GM19239 (cell line): ENCODE measurements at places on chromosomes 7 and 10.

DNA sequence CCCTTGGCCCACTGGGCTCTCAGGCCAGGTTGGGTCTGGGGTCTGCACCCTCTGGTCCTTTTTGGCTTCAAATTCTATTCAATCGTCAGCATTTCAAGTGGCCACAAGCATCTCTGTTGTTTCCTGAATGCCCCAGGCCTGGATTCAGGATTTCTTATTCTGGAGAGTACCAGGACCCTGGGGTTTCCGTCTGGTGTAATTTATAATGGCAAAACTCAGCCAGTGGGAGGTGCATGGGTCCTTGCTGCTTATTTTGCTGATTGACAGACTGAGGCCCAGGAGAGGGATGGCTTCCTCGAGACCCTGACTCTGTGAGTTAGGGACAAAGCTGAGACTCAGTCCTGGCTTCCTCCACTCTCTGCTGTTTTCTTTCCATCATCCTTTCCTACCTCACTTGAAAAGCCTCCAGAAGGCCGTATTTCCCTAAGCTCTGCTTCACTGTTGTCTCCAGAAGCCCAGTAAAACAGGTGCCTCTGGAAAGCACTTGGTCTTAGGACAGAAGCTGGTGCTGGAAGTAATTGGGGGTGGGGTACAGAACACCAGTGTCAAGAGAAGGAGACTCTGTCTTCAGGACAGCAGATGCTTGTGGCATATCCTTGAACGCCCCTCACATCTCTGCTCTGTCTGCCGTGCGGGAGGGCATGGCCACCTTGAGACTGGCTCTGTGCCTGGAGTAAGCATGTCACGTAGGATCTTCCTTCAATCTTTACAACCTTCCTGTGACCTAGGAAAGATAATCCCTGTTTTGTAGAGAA is 39.4 kb upstream of the SH2D4B start:
- DNase-seq = no peak

GRCh38 chr10:65194555-65194954 is 1673.4 kb downstream of the REEP3 start:
- DNase-seq = no peak

GRCh38 chr10:113644185-113645120 is 19.4 kb downstream of the NRAP start:
- no peak for DNase-seq

GRCh38 chr7:129959471-129960203 is 6.9 kb upstream of the UBE2H start:
- no peak for DNase-seq

DNA sequence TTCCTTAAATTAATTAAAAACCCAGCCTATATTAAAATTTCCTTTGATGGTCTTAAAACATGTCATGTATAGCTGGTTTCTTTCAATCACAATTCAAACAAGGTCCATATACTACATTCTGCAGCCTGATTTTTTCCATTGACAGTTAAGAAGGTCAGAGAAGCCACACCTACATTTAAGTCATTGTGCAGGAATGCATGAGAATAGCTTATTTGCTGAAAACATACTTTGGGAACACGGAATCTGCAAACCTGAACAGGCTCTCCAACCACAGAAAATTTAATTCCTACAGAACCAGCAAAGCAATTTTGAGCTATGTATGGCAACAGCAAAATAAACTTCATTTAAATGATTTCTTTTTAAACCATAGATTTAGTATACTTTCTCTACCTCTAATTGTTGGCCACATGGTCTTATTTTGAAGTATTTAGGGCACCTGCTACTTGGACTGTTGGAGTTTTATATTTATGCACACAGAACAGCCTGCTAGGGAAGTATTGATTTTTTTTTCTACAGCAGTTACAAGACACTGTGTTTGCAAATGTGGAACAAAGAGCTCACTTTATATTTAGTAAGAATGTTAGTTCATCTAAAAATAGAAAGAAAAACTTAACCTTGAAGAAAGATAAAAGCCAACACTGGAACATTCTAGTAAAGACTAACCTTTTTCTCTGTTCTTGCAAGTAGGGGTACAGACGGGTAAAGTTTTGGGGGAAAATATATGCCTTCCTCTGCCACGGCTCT is 240.9 kb upstream of the IMMP2L start:
- DNase-seq = no peak

- DNase-seq = no peak
Measured at GRCh38 chr10:132117636-132118190, 52.0 kb downstream of the JAKMIP3 start.

- no peak for DNase-seq
Measured at GRCh38 chr7:107115762-107116540, 52.9 kb upstream of the HBP1 start.

DNA sequence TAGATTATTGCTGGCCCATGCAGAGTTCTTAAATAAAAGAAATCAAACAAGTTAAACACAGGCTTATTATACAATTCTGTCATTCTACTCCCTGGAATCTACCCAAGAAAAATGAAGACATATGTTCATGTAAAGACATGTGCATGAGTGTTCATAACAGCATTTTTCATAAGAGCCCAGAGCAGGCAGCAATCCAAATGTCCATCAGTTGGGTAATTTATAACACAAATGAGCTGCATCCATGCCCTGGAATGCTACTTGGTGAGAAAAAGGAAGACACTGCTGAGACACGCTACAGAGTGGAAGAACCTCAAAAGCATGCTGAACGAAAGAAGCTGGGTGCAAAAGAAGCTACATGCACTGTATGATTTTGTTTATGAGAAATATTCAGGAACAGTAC is 342.6 kb downstream of the TCERG1L start:
- DNase-seq = no peak

GRCh38 chr7:29946428-29947186 is 43.0 kb downstream of the SCRN1 start:
- no peak for DNase-seq

- no peak for DNase-seq
Measured at GRCh38 chr10:82924711-82925110, 1049.7 kb downstream of the NRG3 start.

- no peak for DNase-seq
Measured at GRCh38 chr10:21034241-21034640, 137.1 kb upstream of the NEBL start.

DNA sequence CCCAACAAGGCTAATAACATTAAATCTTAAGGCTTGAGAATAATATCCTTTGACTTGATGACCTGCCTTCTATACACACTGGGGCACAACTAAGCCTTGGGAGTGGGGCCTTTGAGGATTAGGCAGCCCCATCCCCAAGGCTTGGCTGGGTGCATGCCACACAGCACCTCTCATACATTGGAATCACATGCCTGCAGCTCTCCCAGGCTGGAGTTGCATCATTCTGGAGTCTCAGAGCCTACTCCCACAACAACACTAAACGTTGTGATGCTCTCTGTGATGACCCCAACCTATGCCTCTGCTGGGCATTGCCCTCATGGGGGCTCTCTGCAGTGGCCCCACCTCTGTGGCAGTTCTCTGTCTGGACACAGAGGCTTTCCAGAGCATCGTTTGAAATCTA is 31.9 kb upstream of the SGCE start:
- DNase-seq = no peak

GRCh38 chr10:106436123-106436715 is 728.3 kb downstream of the SORCS1 start:
- DNase-seq = no peak

- DNase-seq = no peak
Measured at GRCh38 chr10:125442856-125443540, 240.0 kb downstream of the TEX36 start.

GRCh38 chr10:33328253-33328652 is 6.2 kb downstream of the NRP1 start:
- no peak for DNase-seq

DNA sequence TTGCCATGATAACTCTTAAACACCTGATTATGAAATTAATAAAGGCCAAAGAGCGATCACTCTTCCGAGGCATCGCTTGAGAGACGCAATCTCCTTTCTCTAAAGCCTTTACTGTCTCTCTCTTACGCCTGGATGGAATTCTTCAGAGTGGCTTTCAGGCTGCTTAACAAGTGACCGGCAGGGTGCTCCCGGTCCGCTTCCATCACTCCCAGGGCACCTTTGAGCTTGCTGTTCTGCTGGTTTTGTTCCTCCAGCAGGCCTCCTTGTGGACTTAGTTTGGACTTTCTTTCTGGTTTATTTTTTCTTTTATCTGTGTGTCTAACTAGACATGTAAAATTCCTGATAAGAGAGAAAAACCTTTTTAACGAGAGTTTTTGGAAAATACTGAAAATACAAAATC is 60.9 kb downstream of the MRPL32 start:
- no peak for DNase-seq

DNA sequence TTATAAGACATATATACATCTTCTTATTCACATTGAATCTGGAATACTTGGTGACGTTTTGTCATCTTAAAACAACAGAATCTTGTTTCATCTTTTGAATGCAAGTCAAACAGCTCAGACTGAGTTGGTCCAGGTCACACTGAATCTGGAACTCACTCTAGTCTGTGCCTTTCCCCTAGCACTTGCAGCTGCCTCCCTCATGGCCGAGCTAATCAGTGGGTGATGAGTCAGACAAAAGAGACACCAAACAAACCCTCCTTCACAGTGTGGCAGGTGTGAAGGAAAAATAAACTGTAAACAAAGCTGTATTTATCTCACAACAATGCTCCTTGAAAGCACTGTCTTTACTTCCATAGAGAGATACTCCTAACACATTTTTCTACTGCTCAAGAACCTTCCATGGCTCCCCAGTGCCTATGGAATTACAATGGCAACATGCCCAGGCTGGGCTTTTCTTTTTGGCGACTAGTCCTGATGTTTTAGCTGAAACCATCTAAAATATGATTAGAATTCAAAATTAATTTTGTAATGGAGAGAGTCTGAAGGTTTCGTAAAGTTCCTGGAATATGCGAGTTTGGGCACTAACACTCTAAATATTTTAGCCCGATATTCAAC is 140.0 kb downstream of the ZNF365 start:
- DNase-seq = no peak

- DNase-seq = no peak
Measured at GRCh38 chr10:24370877-24371276, 161.9 kb downstream of the KIAA1217 start.

GRCh38 chr10:37732685-37733084 is 124.7 kb downstream of the ZNF248 start:
- DNase-seq = no peak

GRCh38 chr7:140168816-140169215 is 8.0 kb downstream of the KDM7A start:
- no peak for DNase-seq

- DNase-seq = no peak
Measured at GRCh38 chr10:97880109-97880508, 30.5 kb downstream of the GOLGA7B start.

- no peak for DNase-seq
Measured at GRCh38 chr10:51139176-51139575, 64.9 kb downstream of the PRKG1 start.

- DNase-seq = no peak
Measured at GRCh38 chr10:58513188-58514110, 777 bp downstream of the BICC1 start.

- DNase-seq = no peak
Measured at GRCh38 chr7:155810770-155811559, 1.3 kb downstream of the SHH start.

- no peak for DNase-seq
Measured at GRCh38 chr7:113774182-113774807, 144.5 kb downstream of the PPP1R3A start.

DNA sequence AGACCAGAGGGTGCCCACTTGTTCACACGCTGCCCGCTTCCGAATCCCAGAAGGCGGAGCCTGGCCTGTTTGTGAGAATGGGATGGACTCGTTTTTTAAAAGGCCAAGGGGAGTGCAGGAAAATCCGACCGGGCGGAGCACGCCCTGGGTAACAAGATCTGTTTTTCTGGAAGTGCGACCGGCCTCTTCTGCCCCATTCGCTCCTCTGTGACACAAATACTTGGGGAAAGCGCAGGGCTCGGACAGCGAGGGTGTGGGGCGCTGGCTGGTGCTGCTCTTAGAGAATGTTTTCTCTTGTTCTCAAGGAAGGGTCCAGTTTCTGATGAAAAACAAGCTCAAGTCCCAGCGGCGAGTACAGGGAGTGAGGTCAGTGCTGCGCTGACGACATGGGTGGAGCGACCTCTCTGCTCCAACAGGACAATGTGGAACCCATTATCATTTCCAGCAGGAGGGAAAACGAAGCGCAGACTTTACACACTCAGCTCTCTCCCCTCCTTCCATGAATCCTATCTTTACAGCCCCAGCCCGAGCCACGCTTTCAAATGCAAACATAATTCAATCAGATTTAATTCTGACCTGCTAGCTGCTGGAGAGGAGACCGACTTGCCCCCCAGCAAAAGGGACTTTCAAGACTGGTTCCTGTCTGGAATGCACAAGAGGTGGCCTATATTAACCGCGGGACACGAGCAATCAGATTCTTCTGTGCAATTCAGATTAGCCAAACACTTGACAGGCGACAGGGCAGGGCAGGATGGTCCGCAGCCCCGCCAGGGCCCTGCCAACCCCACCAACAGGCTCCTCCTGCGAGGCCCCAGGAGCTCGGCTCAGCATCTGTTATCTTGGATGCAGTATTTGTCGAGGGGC is 1.1 kb downstream of the RADIL start:
- no peak for DNase-seq

GRCh38 chr10:97532935-97533671 is 34.4 kb downstream of the UBTD1 start:
- no peak for DNase-seq

GRCh38 chr7:123562121-123562520 is 4.5 kb upstream of the NDUFA5 start:
- no peak for DNase-seq

DNA sequence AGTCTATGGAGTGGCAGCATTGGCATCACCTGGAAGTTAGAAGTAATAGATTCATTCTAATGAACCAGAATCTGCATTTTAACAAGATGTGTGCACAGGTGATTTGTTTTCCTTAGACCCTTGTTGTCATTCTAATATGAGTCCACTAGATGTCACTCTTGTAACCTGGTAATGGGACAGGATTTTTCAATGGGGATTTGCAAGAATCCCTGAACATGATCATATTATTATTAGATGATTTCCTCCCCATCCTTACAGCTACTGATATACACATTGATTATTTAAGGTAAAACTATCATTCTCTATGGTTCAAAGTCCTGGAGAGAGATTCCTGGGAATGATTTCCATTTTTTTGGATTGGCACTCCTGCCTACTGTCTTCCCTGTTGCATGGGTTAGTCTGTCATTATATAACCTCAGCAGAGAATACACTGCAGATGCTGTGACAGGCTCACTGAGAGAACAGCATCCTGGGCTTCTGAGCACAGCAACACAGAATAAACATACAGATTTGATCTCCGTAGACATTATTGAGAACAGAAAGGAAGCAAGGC is 194.9 kb downstream of the SUGCT start:
- peak; percentile 24 for DNase-seq

- DNase-seq = no peak
Measured at GRCh38 chr7:155541986-155542675, 4.2 kb downstream of the CNPY1 start.

DNA sequence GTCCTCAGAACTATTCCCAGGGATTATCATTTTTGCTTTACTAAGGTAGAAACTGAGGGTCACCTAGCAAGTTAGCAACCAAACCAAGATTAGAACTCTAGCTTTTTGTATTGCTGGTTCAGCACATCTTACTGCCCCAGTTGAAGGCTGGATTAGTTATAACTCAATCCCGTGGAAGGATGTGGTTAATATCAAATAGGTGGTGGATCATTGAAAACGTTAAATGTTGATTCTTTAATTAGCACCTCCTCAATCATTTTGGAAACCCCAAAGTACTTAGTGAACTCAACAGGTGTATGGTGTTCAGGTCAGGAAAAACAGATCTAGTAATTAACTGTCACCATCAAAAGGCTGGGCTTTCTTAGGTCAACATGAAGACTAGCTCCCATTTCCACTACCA is 152.4 kb downstream of the ARID5B start:
- DNase-seq = no peak

- no peak for DNase-seq
Measured at GRCh38 chr7:41570766-41571165, 132.1 kb downstream of the INHBA start.
